ENCODE measurements at places on chromosomes 13 and 19.

DNA sequence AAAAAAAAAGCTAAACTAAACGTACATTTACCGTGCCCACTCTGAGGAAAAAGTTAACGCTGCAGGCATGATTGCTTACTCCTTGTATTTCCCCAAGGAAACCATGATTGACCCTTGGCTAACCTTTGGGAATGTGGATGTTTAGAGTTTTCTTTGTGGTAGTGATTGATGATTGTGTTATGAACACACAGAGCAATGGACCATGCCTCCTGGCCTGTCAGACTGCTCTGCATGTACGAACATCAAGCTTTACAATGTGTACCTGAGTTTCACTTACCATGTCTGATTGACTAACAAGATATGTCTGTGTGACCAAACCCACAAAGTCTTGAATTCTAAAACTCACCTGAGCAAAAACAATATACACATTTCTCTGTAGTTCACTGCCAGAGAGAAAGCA lies 35.1 kb downstream of the MYCBP2 start:
- no peak for DNase-seq

DNA sequence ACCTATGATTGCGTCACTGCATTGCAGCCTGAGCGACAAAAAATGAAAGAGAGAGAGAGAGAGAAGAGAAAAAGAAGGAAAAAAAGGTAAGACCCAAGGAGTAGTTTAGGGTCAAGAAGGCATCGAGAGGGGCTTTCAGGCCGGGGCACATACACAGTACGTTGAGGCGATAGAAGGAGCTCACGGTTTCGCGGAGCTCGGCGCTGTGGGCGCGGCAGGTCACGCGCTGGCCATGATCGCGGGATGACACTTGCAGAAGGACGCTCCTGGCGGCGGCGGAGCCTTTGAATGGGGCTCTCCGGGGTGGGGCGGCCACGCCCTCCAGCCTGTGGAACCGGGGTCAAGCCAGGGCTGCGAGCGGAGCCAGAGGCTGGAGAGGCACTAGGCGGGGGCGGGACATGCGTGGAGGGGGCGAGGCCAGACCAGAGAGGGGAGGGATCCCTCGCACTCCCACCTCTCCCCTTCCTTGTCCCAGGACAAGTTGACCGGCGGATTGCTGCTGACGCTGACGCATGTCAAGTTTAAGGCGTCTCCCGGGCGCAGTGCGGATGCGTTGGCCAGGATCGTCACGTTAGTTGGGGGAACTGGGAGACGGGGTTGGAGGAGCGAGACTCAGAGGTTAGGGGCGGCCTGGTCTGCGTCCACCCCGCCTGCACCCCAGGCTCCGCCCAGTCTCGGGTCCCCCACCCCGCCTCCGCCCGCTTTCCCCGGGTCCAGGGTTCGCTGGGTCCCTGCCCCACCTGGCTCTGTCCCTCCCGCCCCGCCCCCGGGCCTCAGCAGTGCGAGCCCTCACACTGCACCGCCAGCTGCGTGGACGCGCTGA lies 6.9 kb downstream of the NPHS1 start:
- no peak for DNase-seq

GRCh38 chr19:40872209-40872608 lies 9.8 kb downstream of the CYP2A7 start:
- DNase-seq = no peak

DNA sequence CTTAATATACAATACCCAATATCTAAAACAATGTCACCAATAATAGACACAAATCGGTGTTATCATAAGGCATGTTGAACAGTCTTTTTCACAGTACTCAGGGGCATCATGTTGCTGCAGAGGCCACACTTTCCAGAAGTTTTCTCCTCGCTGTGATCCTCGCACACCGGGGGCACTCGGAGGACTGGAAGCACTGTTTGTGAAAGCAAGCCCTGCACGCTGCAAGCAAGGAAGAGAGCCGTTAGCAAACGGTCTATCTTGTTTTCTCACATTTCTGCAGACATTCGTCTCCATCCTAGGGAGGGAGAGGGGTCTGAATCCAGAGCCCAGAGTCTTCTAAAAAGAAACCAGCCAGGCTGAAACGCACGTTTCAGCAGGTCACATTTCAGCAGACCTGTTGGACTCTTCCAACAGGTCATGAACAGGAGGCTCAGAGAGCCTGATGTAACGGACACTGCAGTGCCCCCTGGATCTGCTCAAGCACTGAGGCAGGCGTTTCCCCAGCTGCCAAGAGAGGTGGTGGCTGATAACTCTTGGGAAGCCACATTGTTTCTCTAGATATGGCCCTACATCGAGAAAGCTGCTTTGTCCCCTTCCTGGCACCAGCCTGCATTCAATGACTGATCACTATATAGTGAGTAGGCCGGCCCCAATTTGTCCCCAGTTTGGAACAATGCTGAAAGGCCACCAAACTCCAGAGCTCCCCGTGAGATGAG lies 43.6 kb downstream of the RUBCNL start:
- DNase-seq = no peak

DNA sequence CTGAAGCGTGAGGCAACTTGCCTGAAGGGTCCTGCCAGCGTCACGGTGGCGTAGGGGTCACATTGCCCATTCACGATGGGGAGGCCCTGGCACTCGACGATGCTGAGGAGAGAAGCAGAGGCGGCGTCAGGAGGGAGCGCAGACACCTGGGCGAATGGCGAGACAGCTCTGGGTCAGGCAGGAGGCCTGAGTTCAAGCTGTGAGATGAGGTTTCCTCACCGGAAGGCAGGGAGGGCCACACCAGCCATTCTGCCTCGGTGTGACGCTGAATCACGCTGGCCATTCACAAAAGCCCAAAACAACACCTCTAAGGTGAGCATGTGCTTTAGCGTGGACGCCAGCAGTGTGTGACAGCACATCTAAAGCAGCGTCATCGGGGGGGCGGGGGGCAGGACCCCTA lies 54.0 kb upstream of the C13orf46 start:
- DNase-seq = no peak

Measured in T-helper 2 cell (primary cell).